ENCODE measurements at places on chromosomes 4 and X.

- DNase-seq: no peak
These were observed 224.7 kb downstream of the MID1 start for GRCh38 chrX:10395643-10396042.

GRCh38 chr4:77398256-77398655, 207.4 kb upstream of the CXCL13 start:
- no peak for DNase-seq

- DNase-seq: no peak
These were observed 112.5 kb downstream of the ANAPC10 start for GRCh38 chr4:144985531-144985930.

DNA sequence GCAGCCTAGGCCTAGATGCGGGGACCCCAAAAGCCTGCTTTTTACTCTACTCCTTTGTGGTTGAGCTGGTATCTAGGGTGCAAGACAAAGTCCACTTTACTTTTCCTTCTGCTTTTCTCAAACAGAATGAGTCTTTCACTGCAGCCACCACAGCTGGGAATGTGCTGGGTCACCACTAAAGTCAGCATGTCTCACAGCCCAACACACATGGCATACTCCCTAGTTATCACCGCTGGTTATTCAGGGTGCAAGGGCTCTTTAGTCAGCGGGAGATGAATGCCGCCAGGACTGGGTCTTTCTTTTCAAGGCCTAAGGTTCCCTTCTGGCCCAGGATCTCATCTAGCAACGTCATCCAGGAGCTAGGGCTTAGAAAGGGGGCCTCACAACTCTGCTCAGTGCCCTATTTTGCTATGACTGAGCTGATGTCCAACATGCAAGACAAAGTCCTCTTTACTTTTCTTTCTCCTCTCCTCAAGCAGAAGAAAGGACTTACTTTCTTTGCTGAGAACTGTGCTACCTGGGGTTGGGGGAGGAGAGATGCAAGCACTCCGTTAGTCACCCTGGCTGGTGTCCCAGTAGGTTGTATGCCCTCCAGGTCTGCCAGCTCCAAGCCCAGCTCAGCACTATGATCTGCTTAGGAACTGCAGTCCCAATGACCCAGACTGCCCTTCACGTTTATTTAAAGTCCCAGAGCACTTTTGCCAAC, 22.9 kb upstream of the STPG2 start:
- no peak for DNase-seq
